ENCODE measurements at places on chromosomes 5 and 9. TPM values are rescaled to one million over a fixed set of nuclear protein-coding genes. Genes with fewer than 3 reads are reported as not detected.

Gene SLC1A1
- total RNA-seq: 3.2 TPM

Gene ZBTB26
- 2.1 TPM for total RNA-seq

Gene HAVCR1
- not detected for total RNA-seq

Gene PCDHGC5
- total RNA-seq: 1.2 TPM

Gene KCNN2
- 3.2 TPM for total RNA-seq

Gene TMEM174
- not detected for total RNA-seq

Gene ARAP3
- 11.5 TPM for total RNA-seq

Gene PKD2L2
- not detected for total RNA-seq

Gene QSOX2
- 15.2 TPM for total RNA-seq

Gene MAST4
- total RNA-seq: 7.2 TPM

Gene PTGS1
- total RNA-seq: 9.4 TPM

Gene GKAP1
- 1.4 TPM for total RNA-seq

Gene SNCB
- not detected for total RNA-seq

Gene PCDHB10
- 0.58 TPM for total RNA-seq

Gene C7
- total RNA-seq: 1.4 TPM

Gene ENC1
- 11.5 TPM for total RNA-seq

Gene EQTN
- total RNA-seq: not detected

Gene AIF1L
- not detected for total RNA-seq

Gene CAAP1
- total RNA-seq: 11.7 TPM

Gene ANKDD1B
- total RNA-seq: not detected

Gene GABRB2
- not detected for total RNA-seq

Gene C5
- total RNA-seq: 2.6 TPM

Gene PCDHA9
- not detected for total RNA-seq

Gene DND1
- total RNA-seq: 0.18 TPM

Gene ANXA1
- 1,085 TPM for total RNA-seq

Gene CMYA5
- total RNA-seq: 0.89 TPM

Gene NEURL1B
- total RNA-seq: 5.3 TPM

Gene LRRC19
- total RNA-seq: not detected

Gene PCDHGB1
- total RNA-seq: 0.35 TPM

Gene IQGAP2
- total RNA-seq: 0.71 TPM
